ENCODE measurements at places on chromosomes 7 and 10. TPM values are rescaled to one million over a fixed set of nuclear protein-coding genes. Genes with fewer than 3 reads are reported as not detected.

CSTF2T gene
- total RNA-seq = 18.6 TPM

TUBB8 gene
- total RNA-seq = not detected

- DNase-seq = peak; percentile 83
Measured at GRCh38 chr7:94289071-94289470, 105.6 kb upstream of the COL1A2 start.

DNA sequence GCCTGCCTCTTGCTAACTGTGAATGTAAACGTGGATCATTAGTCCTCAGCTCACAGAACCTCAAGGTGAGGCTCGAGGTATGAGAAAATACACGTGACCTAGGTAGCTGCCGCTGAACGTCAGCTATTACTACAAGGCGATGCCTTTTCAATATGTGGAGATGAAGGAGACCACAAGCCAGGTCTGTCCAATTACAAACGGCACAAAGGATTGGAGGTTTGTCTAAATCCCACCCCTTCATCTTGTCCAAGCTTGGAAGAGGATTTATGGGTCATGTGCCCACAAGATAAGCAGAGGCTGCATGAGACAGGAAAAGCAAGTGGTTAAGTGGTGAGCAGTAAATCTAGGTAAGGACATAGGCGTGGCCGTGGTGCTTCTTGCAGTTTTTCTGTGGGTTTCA is 3.4 kb downstream of the H2BK1 start:
- no peak for DNase-seq

GRCh38 chr10:49569031-49569631 is 30.2 kb upstream of the ERCC6 start:
- DNase-seq = peak; percentile 4

- DNase-seq = peak; percentile 1
Measured at GRCh38 chr10:49661140-49661856, 18.2 kb upstream of the C10orf53 start.

Data from renal cortical epithelial cell (primary cell).